Vagina (tissue), 2 donors: ENCODE measurements at places on chromosomes 12 and 14.

- DNase-seq: no peak
Observed at GRCh38 chr12:1773937-1774655, 46.3 kb upstream of the LRTM2 start.

DNA sequence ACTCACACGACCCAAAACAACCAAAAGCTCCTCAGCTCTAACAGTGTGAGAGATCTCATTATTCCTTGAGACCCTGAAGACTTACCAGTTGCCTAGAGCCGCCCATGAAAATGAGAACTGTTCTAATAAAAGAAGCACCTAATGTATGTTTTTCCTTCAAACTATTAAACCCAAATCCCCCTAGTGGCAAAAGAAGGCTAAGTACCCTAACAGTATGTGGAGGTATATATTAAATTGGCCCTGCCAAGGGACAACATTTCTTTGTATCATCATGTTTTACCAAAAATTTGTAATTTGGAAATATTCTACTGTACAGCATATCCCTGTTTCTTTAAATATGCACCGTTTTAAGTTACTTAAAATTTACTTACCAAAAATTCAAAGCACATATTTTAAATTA, 38.0 kb upstream of the PPFIA2 start:
- no peak for DNase-seq

DNA sequence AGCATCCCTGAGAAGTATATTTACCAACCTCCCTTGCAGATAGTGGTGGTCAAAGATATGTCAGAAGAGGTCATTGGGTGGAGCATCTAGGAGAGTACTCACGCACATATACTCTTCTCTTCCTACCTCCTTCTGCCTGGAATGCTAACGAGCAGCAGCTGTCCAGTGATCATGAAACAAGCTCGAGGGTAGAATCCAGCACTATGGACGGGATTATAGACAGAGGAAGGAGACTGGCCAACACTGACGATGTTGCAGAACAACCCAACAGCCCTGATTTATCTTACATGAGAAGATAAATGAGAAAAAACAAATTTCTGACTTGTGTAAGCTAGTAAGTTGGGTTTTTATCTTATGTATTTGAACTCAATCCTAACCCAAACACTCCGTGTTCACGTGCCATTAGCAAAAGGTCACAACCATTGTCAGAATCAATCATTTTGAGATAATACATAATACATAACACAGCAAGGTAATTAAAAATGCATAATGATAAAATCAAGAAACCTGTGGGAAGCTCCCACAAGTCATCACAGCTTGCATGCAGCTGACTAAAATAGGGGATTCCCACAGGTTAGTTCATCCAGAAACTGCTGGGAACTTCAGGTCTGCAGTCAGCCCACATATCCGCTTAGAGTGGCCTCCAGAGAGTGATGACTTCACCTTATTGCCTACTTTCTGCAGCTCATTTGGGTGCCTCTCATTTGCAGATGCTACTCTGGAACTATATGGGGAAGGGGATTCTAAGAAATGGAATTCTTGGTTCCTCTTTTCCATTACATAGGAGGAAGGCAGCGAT, 36.3 kb upstream of the STK38L start:
- DNase-seq: no peak

GRCh38 chr12:114913871-114914801, 230.2 kb upstream of the TBX3 start:
- DNase-seq: no peak

DNA sequence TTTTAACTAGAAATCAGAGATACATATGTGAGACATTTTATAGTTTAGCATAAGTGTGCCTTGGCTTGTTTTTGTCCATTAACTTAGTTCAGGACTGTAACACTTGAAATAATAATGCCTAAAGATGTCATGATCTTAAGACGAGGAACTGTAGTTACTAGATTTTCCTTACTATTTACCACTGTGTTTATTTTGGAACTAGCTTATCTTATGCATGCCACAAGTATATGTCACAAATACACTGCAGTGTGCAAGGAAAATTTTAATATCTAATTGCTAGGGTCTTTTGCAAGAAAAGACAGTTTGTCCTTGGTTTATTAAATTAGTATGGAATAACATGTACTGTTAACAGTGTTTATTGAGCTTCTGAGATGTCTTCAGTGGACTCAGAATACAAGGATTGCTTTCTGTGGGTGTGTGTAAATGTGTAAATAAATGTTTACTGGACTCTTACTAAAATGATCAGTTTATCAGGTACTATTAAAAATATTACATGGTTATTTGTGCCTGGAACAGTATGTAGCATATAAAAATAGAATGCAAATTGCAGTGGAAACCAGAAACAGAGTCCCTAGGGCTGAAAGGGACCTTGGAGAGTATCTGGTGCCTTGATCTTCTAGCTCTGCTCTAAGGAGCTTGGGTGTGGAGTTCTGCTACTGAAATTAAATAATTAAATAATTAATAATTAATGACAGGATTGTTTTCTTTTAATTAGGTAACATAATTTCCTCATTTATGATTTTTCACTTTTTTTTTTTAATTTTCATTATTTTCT, 58.1 kb downstream of the FGD4 start:
- DNase-seq: no peak

DNA sequence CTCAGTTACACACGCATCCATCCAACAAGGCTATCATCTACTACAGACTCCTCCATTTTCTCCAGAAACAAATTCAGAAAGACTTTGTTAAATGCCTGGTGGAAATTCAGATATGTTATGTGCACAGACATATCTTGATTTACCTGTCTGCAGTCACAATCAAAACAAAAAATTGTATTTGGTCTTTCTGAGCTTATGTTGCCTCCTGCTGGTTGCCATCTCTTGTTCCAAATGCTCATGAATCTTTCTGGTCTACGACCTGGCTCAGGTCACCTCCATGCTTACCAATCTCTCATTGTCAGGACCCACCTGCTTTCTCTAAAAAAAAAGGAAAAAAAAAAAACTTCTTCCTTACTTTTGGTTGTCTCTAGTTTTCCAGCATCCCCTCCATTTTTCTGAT, 169.2 kb upstream of the PLXNC1 start:
- DNase-seq: no peak

GRCh38 chr14:32682214-32682613, 256.5 kb upstream of the NPAS3 start:
- DNase-seq: no peak

DNA sequence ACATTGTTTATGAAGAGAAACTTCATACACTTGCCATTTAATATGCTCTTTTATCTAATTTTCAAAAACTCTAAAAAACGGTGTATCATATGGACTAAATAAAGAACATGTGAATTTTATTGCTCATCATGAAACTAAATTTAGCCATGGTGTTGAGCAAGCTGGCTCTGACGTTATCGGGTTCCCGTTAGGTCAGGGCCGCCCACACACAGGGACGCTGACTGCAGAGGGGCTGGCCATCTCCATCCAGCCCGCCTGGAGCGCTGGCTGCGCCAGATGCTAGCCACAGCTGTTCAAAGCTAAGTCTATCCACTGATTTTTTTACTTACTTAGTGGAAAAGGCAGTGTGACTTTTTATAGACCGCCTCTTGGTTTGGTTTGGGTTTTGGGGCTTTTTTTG, 36.5 kb upstream of the DYNC1H1 start:
- DNase-seq: no peak

DNA sequence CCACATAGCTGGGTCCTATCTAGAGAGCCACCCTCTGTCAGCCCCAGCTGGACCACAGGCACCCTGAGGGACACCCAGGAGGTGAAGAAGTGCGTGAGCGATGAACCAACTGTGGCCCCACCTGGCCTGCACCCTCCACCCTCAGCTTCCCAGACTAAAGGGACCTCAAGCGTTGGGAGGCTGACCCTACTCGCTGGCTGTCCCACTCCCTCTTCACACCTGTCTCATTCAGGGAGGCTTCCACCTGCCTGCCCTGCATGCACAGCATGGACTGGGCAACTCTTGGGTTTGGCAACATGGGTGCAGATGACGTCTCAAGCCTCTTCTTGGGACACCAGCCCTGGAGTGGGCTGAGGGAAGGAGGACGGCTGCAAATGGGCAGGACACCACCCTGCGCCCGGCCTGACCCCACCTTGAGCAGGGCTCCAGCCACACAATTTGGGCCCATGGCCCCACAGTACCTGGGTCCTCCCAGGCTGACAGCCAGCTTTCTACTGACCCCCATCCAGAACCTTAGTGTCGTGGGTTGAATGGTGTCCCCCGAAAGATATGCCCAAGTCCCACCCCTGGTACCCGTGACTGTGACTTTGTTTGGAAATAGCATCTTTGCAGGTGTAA, 2.1 kb downstream of the TMEM179 start:
- DNase-seq: no peak

DNA sequence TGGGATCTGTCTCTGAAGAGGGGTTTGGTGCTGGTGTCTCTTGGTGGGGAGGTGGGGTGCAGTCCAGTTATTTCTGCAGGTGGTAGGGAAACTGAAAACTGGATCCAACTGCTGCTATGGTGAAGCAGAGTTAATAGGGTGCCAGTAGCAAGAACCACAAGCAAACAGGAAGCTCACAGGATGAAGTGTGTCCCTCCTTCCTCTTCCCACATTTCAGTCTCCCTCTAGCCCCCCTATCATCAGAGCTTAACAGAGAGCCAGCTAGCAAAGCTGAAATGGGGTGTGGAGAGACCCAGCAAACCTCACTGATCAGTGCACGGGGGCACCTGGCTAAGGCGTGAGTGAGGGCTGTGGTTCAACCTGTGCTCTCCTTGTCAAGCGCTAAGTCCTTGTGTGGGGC, 69.1 kb upstream of the C12orf71 start:
- no peak for DNase-seq

DNA sequence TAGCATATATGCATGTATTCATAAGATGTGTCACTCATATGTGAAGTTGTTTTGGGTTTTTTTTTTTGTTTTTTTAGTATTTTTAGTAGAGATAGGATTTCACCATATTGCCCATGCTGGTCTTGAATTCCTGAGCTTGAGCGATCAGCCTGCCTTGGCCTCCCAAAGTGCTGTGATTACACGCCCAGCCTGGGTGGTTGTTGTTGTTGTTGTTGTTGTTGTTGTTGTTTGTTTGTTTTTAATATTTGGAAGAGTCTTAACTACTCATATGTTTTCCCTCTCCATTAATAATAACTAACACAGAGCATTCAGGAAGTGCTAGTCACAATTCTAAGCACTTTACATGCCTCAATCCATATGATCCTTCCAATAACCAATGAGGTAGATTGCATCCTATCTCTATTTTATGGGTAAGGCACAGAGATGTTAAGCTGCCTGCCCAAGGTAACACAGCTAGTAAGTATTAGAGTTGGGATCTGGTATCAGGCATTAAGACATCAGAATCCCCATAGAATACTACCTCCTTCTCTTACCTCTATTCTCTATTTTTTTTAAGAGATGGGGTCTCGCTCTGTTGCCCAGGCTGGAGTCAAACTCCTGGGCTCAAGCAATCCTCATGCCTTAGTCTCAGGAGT, 27.6 kb downstream of the SLC25A21 start:
- DNase-seq: no peak

DNA sequence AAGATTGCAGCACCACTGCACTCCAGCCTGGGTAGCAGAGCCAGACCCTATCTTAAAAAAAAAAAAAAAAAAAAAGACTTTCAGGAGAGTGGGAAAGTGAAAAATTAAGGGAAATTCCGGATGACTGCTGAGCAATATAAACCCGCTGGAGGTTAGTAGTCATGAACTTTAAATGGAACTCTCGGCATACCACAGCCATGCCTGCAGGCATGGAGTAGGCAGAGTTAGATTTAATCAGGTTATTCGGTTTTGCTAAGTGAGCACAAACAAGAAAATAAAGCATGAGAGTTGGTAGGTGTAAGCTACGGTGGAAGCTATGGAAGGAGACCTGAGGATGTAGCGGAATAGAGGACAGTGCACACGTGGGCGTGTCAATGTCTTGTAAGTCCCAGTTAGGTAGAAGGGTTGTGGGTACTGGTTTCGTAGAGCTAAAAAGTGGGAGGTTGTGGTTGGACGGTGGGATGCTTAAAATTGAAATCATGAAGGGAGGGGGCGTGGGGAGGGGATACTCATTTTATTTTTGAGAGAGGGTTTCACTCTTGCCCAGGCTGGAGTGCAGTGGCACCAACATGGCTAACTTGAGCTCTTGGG, 11.8 kb upstream of the TUBA1C start:
- no peak for DNase-seq

- no peak for DNase-seq
Observed at GRCh38 chr12:30953951-30954751, 27.6 kb downstream of the TSPAN11 start.

DNA sequence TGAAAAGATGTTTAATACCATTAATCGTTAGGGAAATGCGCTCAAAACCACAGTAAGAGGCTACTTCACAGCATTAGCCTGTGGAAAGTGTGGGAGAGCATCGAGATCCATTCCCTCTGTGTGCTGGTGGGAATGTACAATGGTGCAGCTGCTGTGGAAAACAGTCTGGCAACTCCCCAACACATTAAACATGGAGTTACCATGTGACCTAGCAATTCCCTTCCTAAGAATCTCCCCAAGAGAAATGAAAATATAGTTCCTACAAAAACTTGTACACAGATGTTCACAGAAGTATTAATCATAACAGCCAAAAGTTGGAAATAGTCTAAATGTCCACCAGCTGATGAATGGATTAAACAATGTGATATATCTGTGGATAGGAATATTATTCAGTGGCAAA, 23.8 kb downstream of the MLXIP start:
- no peak for DNase-seq

DNA sequence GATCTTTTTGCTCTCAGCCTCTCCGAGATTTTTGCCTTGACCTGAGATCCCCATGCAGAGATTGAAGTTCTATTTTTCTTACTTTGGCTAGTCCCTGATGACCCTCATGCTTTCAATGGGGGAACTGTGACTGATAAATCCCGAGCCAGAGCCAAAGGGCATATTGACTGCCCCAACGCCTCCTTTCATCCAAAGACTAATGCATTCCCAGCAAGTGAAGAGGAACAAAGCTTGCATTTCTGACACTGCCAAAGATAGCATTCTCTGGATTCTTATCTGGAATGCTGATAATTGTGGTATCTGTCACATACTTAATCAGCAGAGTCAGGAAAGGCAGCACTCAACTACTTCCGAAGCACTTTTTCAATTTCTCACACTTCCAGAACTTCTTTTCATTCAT, 152.3 kb upstream of the EGLN3 start:
- DNase-seq: no peak

GRCh38 chr12:131118371-131118770, 164.7 kb downstream of the ADGRD1 start:
- no peak for DNase-seq

DNA sequence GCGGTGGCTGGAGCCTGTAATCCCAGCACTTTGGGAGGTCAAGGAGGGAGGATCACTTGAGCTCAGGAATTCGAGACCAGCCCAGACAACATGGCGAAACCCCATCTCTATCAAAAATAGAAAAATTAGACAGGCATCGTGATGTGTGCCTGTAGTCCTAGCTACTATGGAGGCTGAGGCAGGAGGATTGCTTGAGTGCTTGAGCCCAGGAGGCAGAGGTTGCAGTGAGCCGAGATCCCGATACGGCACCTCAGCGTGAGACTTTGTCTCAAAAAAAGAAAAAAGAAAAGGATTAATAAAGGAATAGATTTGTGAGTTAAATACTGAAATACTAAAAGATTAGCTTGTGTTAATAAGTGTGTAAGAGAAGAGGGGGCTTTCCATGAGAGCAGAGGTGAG, 29.4 kb downstream of the RPGRIP1 start:
- no peak for DNase-seq
